ENCODE measurements at places on chromosomes 7 and 10.

DNA sequence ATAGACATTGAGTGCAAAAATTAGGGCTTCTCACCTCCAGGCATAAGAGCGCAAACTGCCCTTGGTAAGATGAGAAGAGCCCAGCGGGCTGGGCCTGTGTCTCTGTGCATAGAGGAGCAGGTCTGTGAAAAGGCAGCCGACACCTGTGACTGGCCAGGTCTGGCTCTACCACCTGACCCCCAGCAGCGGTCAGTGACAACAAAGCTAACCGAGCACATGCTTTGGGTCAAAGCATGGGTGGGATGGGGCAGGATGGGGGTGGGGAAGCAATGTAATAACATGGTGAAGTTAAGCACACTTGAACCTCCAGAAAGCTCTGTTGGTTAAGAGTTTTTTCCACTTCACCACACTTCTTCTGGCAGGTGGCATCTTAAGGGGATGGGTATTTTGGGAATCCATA lies 29.3 kb downstream of the CYTH3 start:
- no peak for DNase-seq

GRCh38 chr10:104334561-104334960 lies 3.7 kb downstream of the ITPRIP start:
- no peak for DNase-seq

GRCh38 chr7:116443101-116443523 lies 56.4 kb upstream of the CAV2 start:
- no peak for DNase-seq

DNA sequence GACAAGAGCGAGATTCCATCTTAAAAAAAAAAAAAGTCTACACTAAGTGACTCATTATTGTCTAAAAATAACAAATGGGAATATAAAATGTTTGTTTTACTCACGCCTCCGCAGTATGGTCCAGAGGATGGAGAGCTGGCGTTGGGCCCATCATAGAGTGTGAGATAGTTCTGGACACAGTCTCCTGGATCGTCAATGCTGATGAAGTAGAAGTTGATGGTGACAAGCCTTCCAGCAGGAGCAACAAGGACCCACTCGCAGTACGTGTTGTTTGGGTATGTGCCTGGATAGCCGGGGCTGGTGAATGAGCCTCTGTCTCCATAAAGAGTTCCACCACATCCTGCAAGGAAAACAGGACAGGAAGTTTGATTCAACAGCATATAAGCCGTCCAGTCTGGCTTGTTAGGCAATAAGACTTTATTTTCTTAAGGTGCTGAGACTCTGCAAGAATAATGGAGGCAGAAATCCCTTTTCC lies 11.5 kb upstream of the RSU1 start:
- DNase-seq = no peak

DNA sequence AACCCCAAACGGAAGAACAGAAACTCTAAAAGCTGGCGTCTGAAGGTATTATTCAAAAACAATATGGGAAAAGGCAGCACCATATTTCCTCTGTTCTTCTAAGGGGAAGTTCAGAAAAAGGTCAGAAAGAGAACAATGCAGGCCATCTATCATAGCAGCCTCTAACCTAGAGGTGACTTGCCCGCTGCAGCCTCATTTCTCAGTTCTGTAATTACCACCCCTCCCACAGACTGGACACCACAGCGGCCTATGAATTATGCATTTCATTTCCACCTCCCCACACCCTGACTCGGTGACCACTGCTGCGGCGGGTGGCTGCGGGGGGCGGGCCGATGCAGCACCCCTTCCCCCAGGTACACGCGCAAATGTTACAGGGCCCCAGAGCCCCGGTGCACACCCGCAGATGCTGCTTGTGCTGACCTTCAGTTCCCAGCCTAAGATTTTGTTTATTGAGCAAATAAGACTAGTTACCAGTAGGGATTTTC lies 125.5 kb downstream of the CLEC2L start:
- no peak for DNase-seq

GRCh38 chr10:35447693-35448407 lies 111.5 kb downstream of the CCNY start:
- DNase-seq = no peak

DNA sequence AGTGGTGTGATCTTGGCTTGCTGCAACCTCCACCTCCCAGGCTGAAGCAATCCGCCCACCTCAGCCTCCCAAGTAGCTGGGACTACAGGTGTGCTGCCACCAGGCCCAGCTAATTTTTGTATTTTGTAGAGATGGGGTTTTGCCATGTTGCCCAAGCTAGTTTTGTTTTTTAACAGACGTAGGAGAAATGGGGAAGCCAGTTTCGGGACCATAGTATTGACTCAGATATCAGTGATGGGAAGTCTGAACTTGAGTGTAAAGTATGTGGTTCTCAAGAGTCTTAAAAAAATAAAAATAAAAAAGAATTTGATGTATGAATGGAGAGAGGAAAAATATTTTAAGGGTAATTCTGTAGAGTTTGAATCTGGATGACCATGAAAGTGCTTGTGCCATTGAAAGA lies 34.2 kb downstream of the SP4 start:
- no peak for DNase-seq

GRCh38 chr10:126075009-126075408 lies 178.6 kb downstream of the FANK1 start:
- no peak for DNase-seq

- DNase-seq = no peak
Observed at GRCh38 chr7:33707427-33707826, 197.9 kb upstream of the BMPER start.

DNA sequence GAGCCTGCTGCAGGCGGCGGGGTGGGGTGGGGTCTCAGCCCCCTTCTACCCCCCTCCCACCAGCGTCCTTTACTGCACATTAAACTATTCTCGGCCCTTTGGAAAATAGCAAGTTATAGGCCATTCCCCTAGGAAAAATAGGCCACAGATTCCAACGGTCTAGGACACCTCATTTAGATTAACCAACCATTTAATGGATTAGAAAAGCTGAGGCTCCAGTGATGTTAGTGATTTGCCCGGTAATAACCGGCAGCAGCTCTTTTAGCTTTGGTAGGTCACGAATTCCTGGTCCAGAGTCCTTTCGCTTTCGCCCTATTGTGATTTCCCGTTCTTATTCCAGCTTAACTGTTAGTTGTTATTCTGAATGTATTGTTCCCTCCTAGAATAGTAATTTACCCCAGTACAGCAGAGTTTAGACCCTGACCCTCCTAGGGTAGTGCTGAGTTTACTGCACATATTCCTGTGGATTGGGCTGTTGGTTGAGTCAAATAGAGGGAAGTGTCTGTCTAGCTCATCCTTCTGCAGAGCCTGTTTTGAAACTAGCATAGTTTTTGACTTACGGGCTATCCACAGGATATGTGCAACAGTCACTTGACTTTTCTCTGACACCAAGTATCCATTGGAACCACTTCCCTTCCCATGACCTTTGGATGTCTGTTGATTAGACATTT lies 754 bp downstream of the GSTO1 start:
- DNase-seq = no peak

GRCh38 chr10:79184145-79184625 lies 115.4 kb downstream of the ZMIZ1 start:
- DNase-seq = no peak

- DNase-seq = no peak
Observed at GRCh38 chr7:105876964-105877601, 684 bp upstream of the ATXN7L1 start.

- no peak for DNase-seq
Observed at GRCh38 chr10:75358835-75359421, 42.6 kb downstream of the ZNF503 start.

GRCh38 chr10:47288236-47288635 lies 11.8 kb upstream of the GDF10 start:
- DNase-seq = no peak

DNA sequence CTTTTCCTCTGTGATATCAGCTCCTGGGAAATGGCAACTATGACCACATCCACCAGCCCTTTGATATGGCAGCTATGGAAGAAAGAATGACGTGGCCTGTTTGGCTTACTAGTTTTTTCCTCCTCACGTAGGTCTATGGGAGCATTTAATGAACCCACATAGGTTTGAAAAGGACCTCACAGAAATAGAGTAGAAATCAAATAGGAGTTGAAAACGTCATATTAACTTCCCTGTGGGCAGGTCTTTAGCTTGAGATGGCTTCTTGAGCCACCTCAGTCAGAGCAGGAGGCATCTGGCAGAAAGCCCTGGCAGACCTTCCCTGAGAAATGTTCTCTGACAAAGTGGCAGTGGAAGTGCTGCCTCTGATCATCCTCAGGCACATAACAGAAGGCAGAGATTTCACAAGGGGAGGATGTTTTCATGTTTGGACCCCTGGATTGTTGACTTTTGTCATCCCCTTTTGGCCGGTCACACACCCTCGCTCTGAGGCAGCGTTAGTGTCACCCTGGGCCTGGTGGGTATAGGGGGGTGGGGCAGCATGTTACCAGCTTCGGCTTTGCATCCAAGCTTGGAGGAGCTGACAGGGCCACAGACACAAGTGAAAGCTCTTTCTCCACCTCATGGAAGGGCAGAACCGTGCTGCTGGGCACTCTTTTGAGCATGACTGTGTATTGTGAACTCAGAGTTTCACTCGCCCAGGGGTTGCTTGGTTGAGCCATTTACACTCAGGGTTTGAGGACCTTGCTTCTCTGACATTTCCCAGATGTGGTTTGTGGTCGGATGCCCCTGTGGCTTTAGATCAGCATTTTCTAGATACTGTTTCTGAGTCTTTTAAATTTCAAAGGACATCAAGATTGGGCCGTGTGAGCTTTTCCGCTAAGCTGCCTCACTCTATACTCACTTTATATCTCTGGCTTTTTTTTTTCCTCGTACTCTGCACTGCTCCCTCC lies 184.2 kb downstream of the STK31 start:
- DNase-seq = peak; percentile 19

DNA sequence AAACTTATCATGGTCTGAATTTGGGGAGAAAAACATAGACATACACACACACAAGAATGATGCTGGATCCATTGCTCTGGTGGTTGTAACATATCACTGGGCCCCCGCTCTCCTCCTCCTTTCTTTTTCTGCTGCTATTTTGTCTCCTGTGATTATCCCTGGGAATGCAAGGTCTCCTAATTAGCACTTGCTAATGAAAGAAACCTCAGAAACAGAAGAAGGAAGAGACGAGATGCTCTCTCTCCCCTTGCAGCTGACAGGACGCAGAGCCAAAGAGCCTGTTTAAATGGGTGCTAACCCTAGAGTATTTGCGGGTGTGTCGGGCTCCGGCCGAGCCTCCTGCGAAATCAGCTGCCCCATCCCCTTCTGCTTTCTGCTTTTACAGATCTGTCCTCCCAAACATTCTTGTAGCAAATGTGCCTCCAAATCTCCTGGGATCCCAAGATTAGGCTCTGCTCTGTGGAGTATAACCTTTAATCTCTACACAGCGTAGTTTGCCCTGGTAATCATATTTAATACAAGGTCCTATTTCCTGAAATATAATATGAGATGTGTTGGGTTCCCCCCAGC lies 81.5 kb downstream of the FRMPD2 start:
- no peak for DNase-seq

DNA sequence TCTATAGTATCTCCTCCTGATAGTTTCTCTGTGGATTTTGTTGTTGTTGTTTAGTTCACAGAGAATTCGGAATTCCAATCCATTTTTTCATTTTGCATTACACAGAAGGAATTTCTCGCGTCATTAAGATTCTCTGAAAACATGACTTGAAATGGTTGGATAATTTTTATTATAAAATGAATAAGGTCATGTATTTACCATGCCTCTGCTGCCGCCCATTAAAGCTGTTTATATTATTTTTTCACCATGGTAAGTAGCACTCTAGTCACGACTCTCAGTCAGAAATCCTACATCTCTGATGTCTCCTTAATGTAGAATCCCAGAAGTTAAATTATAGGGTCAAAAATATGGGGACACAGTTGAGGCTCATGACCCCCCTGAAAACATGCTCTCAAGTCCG lies 19.1 kb downstream of the SFMBT2 start:
- DNase-seq = no peak

DNA sequence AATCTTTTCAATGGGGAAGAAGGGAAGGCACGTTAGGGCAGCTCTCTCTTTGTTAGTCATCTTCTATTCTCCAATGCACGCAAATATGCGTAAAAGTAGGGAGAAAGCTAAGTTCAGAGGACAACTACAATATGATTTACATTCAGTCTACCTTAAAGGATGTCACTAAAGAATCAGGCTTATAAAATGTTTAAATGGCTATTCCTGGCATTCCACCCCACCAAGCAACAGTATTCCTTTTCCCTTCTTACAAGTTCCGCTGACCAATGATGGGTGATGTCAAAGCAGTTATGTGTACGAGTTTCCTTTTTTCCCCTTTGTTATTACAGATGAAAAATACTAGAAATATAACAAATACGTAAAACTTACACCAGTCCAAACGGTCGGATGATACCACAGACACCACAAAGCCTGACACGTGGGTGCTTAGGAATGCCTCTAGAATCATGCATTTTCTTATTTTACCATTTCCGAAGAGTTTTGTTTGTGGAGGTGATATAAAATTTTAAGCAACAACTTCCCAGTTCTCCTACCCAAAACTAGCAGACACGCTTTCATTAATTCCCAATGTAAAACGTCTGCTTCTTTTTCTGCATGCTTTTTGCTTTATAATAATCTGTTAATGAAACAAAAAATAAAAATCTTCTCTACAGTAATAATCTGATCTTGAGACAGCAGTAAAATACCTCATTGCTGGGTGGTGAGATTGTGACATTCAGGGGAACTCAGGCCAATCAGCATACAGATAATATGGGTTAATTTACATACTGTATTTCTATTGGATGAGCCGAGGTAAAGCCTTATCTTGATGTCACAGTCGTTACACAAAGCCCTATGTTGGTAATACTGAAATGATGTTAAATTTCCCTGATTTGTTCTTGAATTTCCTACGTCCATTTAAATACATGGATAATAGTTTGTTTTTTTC lies 708 bp upstream of the GPR85 start:
- no peak for DNase-seq

DNA sequence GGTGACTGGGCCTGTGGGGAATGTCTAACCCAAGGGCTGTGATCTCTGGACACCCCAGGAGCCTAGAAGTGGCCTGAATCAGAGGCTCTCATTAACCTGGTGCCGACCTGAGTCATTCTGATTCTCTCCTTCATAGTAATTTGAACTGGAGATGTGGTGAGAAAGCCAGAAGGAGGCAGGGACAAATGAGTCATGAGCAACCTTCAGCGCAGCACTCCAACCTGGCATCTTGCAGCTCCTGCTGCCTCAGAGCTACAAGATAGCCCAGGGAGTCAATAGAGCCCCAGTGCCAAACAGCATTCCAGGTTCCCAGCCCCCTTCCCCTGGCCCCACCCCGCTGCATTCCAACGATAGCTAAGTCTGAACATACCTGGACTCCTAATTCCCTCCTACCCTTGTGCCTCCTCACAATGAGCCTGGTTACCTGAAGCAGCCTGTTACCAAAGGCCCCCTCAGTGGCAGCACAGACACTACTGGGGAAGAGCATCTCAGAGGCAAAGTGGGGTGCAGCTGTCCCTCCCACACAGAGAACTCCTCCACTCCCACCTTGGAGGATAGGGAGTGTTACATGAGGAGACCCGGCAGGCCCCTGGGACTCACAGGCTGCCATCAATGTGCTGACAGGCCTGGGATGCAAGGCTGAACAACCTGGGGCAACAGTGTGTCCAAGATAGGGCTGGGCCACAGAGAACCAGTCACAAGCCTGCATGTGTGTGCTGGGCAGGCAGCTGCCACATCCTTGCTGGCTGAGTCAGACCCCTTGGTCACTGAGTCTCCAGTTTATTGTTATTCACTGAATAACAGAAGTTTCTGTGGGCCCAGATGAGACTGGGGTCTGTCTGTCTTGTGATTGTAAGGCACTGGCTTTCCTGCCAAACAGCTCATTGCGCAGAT lies 76.8 kb upstream of the LEP start:
- DNase-seq = no peak

- no peak for DNase-seq
Observed at GRCh38 chr10:125634606-125635005, 48.4 kb downstream of the TEX36 start.

All from KG1 (cell line).